ENCODE measurements at places on chromosomes 7 and 10.

DNA sequence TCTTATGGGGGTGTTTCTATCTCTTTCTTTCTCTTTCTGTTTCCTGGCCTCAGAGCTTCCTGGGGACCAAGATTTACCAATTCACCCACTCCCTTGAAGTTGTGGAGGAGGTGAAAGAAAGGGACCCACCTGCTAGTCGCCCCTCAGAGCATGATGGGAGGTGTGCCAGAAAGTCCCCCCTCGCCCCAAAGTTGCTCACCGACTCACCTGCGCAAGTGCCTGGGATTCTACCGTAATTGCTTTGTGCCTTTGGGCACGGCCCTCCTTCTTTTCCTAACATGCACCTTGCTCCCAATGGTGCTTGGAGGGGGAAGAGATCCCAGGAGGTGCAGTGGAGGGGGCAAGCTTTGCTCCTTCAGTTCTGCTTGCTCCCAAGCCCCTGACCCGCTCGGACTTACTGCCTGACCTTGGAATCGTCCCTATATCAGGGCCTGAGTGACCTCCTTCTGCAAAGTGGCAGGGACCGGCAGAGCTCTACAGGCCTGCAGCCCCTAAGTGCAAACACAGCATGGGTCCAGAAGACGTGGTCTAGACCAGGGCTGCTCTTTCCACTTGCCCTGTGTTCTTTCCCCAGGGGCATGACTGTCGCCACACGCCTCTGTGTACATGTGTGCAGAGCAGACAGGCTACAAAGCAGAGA is 12.2 kb downstream of the AQP1 start:
- peak; percentile 0 for DNase-seq

GRCh38 chr10:112006831-112007230 is 176.7 kb downstream of the GPAM start:
- peak; percentile 31 for DNase-seq

DNA sequence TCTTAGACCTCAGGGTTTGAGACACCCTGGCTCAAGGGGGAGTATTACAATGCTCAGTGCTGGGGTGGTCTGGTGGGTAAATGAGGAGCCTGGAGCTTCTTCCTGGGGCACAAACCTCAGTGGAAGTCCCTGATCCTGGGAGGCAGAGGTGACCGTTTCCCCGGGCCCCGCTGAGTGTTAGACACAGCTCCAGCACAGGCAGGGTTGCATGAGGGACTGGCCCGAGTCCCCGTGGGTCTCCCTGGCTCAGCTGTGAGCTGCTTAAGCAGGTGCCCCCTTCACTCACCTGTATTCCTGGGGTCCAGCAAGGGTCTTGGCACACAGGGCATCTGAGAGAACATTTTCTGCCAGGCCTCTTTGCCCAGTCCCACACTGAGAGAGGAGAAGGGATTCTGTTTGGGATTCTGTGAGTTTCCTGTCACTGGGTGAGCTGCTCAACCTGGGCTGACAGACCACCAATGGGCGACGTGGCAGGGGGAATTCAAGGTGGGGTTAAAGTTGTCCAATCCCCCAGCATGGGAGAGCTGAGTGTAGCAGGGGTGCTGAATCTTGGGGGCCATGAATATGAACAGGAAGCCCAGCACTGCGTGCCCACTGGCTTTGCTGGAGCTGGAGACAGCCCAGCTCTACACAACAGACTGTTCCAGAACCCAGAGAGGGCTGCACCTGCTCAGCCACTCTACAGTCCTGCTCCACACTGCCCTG is 29.9 kb downstream of the DDIT4 start:
- DNase-seq, result no peak

- peak; percentile 24 for DNase-seq
Observed at GRCh38 chr10:5575482-5576153, 50.9 kb downstream of the CALML3 start.

GRCh38 chr7:47505312-47506007 is 76.5 kb downstream of the TNS3 start:
- no peak for DNase-seq

- no peak for DNase-seq
Observed at GRCh38 chr7:105650382-105650970, 69.2 kb upstream of the EFCAB10 start.

DNA sequence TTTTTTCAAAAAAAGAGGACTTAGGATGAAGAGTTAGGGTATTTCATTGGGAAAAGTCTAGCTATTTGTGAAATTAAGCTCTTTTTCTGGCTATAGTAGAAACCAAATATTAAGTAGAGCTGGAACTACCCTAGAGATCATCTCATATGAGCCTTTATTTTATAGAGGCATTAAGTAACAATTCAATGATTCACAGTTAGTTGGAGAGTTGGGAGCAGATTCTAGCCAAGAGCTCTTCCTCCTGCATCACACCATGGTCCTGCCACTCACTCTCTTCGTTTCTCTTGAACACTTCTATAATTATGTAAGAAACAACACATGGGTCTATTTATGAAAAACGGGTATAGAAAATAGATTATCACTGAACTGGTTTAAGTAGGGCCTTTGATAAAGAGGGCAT is 76.1 kb upstream of the ANK3 start:
- no peak for DNase-seq

- DNase-seq, result peak; percentile 17
Observed at GRCh38 chr7:7913504-7913903, 55.1 kb upstream of the GLCCI1 start.

- DNase-seq, result no peak
Observed at GRCh38 chr10:131073469-131074035, 238.0 kb downstream of the TCERG1L start.

- DNase-seq, result no peak
Observed at GRCh38 chr10:128512767-128513166, 386.5 kb upstream of the MKI67 start.

DNA sequence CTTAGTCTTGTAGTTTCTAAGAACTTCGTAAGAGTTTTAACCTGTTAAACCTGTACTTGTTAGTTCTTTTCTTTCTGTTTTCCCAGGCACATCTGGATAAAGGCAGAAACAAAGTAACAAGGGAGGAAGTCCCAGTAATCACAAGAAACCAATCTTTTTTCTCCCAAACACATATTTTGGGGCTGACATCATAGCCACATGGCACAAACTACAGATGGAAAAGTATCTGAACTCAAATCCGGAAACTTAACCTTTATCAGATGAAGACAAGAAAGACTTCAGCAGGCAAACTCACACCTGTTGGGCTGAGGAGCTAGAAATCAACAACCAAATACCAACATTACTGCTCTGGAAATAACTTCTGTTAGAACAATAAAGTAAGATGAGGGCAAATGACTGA is 67.1 kb downstream of the CUBN start:
- DNase-seq, result peak; percentile 10

DNA sequence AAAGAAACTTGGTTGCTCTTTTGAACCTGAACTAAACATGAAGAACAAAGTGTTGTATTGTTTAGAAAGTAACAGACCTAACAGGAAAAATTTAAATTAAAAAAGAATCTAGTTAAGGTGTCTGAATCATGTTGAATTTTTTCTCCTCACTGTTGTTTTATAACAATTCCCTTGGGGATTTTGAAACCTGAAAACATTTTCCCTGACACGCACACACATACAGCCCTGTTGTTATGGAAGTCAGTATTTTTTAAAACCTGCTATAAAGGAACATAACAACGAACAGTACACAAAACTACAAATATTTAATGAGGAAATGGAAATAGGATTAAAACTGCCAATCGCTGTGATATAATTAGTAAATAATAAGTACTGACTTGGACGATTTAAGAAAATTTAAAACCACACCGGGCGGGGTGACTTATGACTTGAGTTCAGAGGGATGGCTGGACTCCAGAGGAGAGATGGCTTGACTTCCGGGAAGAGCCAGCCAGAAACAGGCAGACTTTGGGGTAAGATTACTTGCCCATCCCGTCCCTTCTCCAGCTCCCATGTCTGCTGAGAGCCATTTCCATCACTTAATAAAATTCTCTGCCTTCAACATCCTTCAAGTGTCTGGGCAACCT is 16.2 kb upstream of the SPOCK2 start:
- DNase-seq, result no peak

DNA sequence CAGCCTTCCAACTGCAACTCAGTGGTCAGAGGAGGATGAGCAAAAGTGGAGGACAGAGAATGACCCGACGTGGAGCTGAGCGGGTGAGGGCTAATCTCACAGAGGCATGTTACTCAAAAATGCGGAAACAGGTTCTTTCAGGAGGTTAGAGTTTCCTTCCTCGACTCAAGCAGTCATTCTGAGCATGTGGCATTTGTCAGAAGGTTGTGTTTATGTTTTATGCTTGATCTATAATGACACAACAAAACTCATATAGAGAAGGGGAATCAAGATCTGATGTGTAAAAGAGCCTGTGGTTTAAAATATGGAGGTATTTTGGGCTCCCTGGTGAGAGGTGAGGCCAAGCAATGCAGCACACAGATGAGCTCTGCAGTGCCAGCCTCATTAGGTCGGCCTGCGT is 311.4 kb downstream of the ADARB2 start:
- no peak for DNase-seq

Measured in ELF-1 (cell line).